ENCODE measurements at places on chromosomes 7 and 10. TPM values are rescaled to one million over a fixed set of nuclear protein-coding genes. Genes with fewer than 3 reads are reported as not detected.

The DDX21 gene
- 158 TPM for total RNA-seq

The SORCS3 gene
- total RNA-seq, result not detected

The LRRC4 gene
- total RNA-seq, result 0.68 TPM

The KIF11 gene
- 56.3 TPM for total RNA-seq

The GFRA1 gene
- not detected for total RNA-seq

The PIP gene
- total RNA-seq, result not detected

The ADIRF gene
- total RNA-seq, result not detected

The IKZF1 gene
- total RNA-seq, result 216 TPM

The SSMEM1 gene
- not detected for total RNA-seq

The TCERG1L gene
- total RNA-seq, result not detected

The SHLD2 gene
- 32.2 TPM for total RNA-seq

The AKR1E2 gene
- total RNA-seq, result 3.9 TPM

The CLCN1 gene
- not detected for total RNA-seq

The RARRES2 gene
- total RNA-seq, result not detected

The PTPN12 gene
- 12.1 TPM for total RNA-seq

The CFAP43 gene
- total RNA-seq, result 0.22 TPM

The BAIAP2L1 gene
- total RNA-seq, result 4.5 TPM

The GRM3 gene
- not detected for total RNA-seq

The ASZ1 gene
- not detected for total RNA-seq

The FAM13C gene
- total RNA-seq, result not detected

The LRIT1 gene
- not detected for total RNA-seq

The ANXA8L1 gene
- not detected for total RNA-seq

The STN1 gene
- total RNA-seq, result 57.0 TPM

The MMP21 gene
- total RNA-seq, result not detected

The HPSE2 gene
- not detected for total RNA-seq

The AGR2 gene
- not detected for total RNA-seq

The RNLS gene
- total RNA-seq, result 4.0 TPM

The PRKAR2B gene
- total RNA-seq, result 1.3 TPM

The STAMBPL1 gene
- 27.9 TPM for total RNA-seq

The MPP7 gene
- total RNA-seq, result 11.6 TPM

All from activated CD4-positive, alpha-beta memory T cell treated with anti-CD3 and anti-CD28 coated beads for 36 hours (primary cell).